Activated T-helper 1 cell treated with anti-CD3 and anti-CD28 coated beads, Interleukin-2, amount 50 U/mL, for 16 hours (primary cell): ENCODE measurements at places on chromosomes 4 and X.

GRCh38 chr4:99404595-99405287 lies 30.4 kb downstream of the ADH7 start:
- no peak for DNase-seq

- DNase-seq, result no peak
Measured at GRCh38 chr4:44479731-44480130, 31.1 kb upstream of the KCTD8 start.

GRCh38 chr4:76494871-76495590 lies 60.0 kb downstream of the SHROOM3 start:
- DNase-seq, result no peak

DNA sequence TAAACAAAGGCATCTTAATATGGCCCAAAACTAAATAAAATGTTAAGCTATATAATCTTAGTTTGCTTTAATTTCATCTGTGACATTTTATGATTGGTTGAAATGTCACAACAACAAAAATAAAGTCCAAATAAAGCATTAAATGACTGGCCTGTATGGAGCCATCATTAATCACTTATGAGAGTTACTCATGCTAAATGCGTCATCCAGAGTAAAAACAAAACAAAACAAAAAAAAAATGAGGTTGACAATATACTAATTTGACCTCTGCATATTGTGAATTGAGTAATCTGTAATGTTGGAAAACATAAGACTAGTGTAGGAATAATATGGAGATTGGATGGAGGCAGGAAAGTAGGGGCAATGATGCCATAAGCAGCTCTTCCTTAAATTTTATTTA lies 139.7 kb downstream of the MAPK10 start:
- DNase-seq, result no peak

- no peak for DNase-seq
Measured at GRCh38 chrX:115449742-115450141, 111.2 kb upstream of the PLS3 start.

GRCh38 chrX:120604361-120604782 lies 471 bp downstream of the MCTS1 start:
- DNase-seq, result no peak

- no peak for DNase-seq
Measured at GRCh38 chr4:119629142-119629471, 503 bp upstream of the PDE5A start.

DNA sequence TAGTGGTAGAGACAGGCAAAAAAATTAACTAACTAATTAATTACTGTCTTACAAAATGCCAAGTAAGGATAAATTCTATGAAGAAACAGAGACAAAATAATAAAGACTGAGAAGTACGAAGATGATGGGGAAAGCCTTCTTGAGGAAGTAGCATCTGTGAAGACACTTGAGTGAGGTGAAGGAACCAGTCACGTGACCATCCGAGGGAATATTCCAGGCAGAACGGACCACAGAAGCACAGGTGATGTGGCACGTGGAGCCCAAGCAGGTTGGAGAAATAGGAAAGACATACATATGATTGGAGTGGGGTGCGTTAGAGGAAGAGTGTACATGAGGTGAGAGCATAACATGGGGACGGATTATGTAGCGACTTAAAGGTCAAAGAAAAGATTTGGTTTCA lies 30.5 kb upstream of the SPP1 start:
- DNase-seq, result no peak

DNA sequence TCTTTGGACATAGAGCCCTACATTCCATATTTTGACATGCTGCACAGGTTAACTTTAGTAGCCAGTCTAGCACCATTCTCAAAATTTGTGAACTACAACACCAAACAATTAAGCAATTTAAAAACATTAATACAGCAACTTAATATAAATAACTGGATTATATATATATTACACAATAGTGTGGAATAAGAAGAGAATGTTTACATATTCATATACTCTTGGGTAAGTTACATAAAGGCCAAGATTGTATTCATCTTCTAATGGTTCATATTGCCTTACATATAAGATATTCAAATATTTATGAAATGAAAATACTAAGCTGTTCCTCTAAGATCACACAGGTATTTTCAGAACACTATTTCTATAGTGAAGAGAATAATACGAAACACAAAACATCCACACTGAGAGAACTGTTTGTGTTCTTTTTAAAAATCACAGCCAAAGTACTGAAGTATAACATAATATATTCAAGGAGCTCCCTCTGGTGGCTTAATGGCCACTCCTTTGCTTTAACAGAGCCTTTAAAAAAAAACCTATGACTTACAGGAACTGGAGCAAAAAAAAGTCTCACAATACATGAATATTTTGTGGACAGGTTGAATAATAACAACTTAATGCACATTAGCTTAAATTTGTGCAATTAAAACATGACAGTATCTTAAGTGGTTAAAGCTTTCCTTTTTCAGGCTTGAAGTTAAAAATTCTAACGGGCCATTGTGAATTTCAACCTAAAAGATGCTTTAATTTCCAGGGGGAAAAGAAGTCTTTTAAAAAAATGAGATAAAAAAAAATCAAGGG lies 46.2 kb downstream of the NEK1 start:
- DNase-seq, result no peak

DNA sequence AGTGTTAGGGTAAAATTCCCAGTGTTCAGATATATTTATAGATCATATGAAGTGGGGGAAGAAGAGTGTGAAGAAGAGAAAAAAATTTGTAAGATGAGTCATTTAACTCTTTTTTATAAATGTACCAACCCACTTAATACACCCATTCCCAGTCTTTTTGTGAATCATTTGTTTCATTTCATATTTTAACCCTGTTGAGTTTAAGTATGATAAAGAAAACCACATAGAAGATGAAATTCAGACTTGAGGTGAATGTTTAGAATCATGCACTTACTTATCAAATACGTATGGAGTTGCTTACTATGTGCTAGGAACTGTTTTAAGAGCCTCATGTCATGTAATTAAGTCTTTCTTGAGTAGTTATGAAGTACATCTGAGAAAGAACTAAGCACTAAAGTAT lies 56.6 kb upstream of the DAPP1 start:
- DNase-seq, result no peak

DNA sequence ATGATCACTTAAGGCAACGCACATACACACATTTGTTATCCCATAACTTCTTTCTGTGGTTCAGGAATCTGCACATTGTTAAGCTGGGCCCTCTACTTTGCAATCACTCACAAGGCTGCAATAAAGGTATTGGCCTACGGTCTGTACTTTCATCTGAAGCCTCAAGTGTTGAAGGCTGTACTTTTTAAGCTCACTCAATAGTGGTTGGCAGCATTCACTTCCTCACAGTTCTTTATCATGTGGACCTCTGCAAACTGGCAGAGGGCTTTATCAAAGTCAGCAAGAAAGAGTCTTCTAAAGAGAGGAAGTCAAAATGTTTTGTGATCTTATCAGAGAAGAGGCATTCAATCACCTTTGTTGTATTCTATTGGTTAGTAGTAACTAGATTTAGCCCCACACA lies 301.4 kb upstream of the EPHA5 start:
- no peak for DNase-seq

DNA sequence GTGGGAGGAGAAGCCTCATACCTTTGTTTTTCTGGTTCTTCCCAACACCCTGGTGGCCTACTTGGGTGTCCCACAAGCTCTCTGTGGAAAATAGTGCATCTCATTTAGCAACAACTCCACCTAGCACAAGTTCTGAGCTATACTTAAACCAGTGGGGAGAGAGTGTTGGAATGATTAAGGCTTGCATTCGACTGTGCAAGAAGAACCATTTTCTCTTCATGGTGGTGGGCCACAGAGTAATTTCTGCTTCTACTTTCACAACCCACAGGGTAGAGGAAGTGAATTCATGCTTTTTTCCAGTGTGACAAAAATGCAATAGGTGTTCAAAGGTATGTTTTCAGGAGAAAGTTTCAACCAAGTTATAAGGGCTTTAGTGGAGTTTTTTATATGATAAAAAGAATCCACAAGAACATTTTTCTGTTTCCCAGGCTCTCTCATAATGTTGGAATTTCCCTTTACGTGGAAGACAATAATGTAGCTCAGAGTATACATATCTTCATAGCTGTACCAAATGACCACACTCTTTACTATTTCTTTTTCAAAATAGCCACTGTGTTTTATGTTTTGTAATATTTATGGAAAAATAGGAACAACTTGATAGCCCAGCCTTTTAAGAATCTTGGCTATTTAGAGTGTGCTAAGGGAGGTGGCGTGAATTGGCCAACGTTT lies 80.3 kb upstream of the HHIP start:
- DNase-seq, result no peak

GRCh38 chrX:125004799-125005198 lies 314.9 kb upstream of the TEX13C start:
- DNase-seq, result no peak

- DNase-seq, result no peak
Measured at GRCh38 chr4:40992472-40993295, 221.7 kb downstream of the APBB2 start.

GRCh38 chr4:56513517-56513916 lies 7.9 kb downstream of the ARL9 start:
- DNase-seq, result no peak

DNA sequence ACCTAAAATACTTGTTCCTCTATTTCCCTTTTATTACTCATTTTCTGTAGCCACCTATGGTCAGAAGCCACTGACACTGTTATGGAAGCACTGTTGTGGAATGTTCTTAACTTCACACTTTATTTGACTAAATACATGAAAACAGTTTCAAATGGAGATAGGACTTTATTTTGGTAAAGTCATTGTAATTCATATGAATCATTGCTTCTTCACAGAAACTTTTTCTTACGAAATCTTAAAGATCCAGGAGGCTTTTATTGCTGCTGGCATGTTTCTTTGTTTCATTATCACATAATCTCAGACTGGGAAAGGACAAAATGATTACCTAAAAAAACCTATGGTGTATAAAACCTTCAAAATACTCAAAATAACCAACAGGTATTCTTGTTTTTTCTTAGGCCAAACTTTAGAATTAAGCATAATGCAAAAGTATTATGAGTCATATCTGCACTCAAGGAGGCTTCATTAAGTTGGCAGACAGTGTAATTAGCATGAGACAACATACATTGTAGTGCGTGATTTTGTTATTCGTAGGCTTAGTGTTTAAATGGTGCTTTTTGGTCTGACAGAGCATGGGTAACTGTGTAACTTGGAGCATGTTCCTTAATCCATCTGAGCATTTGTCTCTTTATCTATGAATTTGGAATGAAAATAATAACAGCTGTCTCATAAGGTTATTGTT lies 58.0 kb downstream of the SH3BGRL start:
- DNase-seq, result no peak

DNA sequence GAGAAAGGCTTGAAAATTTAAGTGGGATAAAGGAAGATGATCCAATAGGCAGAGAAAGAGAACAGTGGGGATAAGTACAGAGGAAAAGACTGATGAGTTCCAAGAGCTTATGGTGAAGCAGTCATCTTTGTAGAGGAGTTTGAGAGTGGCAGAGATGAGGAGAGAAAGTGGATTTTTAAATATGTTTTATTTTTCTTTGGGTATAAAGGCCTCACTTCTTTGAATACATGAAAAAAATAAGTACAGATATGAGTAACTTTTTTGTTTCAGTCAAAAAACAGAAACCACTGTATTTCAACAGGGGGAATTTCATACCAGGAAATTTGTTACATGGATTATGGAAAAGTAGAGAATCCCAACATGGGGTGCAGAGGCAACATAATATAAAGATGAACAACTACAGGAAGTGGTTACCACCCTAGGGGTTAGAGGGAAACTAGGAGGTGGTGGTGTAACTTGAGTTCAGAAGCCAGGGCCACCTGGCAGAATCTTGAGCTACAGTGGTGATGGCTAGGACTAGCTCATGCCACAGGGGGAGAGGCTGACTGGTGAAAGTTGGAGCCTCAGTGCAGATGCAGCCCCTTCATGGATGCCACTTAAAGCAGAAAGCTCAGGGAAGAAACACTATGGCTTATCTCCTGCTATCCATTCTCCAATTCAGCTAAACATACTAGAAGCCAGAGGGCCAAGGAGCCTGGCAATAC lies 3.4 kb upstream of the CYBB start:
- no peak for DNase-seq

DNA sequence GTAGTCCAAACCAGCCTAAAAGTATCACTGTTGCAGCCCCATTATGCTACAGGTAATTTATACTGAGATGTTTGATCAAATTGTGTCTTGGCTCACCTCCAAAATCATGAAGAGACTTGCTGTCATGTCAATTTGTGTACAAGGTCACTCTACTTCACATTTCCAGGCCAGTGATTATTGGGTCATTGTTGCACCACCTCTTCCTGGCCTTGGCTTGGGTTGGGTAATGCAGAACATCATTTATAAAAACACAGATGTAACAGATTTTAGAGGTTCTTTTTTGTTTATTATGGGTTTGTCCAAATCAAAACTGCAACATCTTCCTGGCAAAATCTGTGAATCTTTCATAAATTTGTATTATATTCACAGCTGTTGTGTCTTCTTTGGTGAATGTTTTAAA lies 459.5 kb downstream of the ANKRD50 start:
- no peak for DNase-seq

DNA sequence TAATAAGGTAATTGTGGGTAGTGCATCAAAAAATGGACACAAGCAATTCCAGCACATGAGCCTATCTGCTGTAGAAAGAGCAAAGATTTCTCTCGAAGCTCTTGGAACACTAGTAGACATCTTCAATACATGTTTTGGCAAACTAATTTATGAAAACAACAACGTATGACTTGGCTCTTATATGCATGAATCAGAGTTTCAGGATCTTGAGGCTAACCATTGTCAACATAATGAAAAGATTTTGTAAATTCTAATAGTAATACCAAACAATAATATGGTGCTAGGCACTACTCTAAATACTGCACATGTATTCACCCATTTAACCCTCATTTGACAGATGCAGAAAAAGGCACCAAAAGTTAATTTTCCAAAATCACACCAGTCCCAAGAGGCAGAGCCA lies 25.1 kb upstream of the ANKRD50 start:
- DNase-seq, result no peak

DNA sequence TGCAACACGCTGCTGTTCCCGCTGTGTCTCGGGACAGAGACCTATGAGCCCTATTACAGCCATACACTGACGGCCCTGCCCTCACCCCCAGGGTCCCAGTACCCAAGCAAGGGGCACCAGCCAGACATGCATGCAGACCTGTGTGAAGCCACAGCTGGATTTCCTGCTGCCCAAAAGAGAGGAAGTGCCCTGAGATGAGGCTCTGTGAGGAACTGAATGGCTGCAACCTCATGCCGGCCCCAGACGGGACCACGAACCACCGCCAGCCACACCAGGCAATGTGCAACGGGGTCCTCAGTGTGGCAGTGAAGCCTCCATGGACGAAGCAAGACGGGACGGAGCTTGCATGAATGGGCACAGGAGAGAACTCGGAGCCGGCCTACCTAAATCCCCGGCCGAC lies 21.1 kb downstream of the CTBP1 start:
- DNase-seq, result no peak

GRCh38 chrX:67961516-67961915 lies 417.7 kb downstream of the AR start:
- no peak for DNase-seq
